Activated naive CD4-positive, alpha-beta T cell (primary cell): ENCODE measurements at places on chromosomes 6 and 20.

- no peak for DNase-seq
Observed at GRCh38 chr6:56996401-56996800, 41.5 kb downstream of the BEND6 start.

DNA sequence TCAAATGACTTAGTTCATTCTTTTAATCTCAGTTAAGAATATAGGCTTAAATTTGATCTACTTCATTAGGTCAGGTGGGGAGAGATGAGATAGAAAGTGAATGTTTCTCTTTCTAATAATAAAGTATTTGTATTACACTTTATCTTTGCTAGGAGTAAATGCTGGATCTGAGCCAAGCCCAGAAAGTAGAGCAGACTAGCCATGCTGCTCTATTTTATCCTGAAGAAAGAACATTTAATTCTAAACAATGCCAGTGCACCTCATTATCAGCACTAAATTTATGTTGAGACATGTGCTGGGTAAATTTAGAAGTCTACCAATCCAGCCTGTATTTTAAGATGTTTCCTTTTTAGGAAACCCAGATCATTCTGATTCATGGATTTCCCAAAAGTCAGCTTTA, 43.5 kb downstream of the AKIRIN2 start:
- DNase-seq = no peak

DNA sequence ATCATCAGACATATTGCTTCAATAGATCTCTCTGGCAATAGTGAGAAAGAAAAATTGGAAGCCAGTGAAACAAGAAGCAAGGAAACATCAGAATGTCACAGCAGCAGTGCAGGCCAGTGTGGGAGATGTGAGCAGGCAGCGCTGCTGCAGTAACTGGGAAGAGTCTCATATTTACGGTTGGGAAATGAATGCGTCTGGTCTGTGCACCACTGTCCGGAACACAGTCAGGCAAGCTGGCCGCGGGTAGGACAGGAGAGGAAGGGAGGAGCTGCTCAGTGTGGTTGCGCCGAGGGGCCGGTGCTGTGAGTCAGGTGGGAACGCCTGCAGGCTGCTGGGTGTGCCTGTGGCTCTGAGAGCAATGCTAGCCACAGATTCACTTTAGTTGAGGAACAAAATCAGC, 6.4 kb upstream of the PSMG4 start:
- no peak for DNase-seq

DNA sequence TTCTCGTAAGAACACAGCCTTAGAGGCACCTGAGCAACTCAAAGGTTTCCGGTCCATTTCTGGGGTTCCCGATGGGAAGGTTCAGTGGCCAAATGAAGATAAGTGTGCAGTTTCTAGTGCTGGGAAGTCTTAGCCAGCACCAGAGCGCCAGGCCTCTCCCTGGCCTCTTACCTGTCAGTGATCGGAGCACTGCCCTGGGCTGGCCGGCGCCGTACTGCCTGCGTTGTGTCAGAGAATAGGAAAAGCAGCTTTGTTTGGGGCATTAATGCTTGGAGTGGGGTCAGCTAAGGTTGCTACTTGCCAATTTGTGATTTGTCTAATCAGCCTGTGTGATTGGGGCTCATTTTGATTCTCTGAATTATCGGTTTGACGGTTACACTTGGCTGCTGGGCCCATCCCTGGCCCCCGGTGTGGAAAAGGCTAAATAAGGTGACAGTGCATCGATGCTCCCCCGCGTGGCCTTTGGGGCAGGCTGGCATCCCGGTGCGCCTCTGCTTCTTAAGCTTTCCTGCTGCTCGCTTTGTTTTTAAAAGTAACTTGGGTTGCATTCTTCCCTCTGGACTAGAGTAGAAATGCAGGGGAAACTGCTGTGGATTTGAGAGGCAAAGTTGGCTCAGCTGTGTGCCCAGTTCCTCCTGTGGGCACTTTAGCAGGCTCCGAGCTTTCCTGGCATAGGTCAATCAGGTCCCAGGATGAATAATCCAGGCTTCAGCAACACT, 51.8 kb downstream of the TCP11 start:
- DNase-seq = no peak

GRCh38 chr6:134328792-134329191, 10.9 kb upstream of the SGK1 start:
- no peak for DNase-seq

DNA sequence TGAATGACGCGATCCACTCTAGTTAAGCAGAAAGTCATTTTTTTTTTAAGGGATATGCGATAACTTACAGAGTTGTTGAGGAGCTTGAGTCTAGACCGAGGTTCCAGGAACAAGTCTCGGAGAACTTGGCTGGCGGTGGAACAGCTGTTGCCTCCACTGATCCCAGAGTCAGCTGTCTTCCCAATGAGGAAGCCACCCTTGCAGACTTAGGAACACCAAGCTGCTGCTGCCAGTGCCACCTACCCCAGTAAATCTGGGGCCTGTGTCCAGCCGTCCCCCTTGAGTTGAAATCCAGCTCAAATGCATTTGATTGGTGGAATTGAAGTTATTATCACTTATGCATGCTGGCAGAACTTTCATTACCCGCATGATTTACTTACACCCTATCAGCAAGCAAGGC, 6.7 kb downstream of the PFDN4 start:
- DNase-seq = no peak
